NCI-H1417 treated with DMSO at 0.1 percent for 48 hours (cell line): ENCODE measurements at places on chromosomes 13 and 19.

- DNase-seq = no peak
Observed at GRCh38 chr13:20702915-20703779, at the start of gene IL17D. TSS of gene IL17D (plus strand) at chr13:20703699. CDS start at chr13:20704002, 303 bp downstream.

GRCh38 chr13:63190742-63191141, 1775.1 kb upstream of the PCDH20 start:
- DNase-seq = no peak

GRCh38 chr19:41535029-41535622, 40.8 kb upstream of the CEACAM21 start:
- DNase-seq = no peak

DNA sequence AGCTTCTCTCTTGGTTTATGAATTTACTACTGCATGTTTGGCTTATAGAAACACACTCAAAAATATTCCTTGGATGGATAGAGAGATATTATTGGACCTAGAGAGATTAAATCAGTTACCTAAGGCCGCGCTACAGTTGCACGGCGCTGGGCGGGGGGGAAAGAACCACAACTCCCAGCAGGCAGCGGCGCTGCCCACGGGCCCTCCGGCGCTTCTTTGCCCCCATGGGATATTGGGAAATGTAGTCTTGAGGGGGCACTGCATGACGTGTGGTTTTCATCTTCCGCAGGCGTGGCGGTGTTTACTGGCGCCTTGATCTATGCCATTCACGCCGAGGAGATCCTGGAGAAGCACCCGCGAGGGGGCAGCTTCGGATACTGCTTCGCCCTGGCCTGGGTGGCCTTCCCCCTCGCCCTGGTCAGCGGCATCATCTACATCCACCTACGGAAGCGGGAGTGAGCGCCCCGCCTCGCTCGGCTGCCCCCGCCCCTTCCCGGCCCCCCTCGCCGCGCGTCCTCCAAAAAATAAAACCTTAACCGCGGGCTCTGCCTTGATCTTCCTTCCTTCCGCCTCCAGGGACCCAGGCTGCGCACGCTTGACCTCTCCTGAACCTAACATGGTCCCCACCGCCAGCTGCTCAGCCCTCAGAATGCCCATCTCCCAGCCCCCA, 4.8 kb downstream of the EMP3 start:
- DNase-seq = peak; percentile 54
